Left kidney (tissue), 8 donors: ENCODE measurements at places on chromosomes 1 and 21. TPM values are rescaled to one million over a fixed set of nuclear protein-coding genes. Genes with fewer than 3 reads are reported as not detected.

The MX1 gene
- 8.4 TPM for polyA plus RNA-seq

The TMEM125 gene
- polyA plus RNA-seq: 15.6 TPM

The SPRR2G gene
- not detected for polyA plus RNA-seq

GRCh38 chr1:4626560-4627319 lies 27.7 kb upstream of the AJAP1 start:
- no peak for DNase-seq

DNA sequence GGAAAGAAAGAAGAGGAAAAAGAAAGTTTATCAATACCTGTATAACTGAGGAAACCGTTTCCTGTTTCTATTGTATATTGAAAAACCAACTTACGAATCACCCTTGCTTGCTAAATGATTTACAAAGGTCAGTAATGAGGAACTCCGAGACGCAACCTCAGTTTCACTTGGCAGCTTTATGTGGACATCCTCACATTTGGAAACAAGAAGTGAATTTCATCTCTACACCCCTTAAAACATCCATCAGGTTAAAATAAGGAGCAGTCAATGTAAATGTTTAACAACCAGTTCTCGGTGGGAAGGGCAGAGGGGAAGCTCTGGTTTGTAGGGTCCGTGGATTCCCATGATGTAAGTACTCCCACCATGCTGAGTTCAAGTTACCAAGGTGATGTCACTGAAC lies 481.7 kb upstream of the RUNX1 start:
- DNase-seq: no peak

- no peak for DNase-seq
Observed at GRCh38 chr1:56890229-56890628, 35.6 kb downstream of the C8A start.

DNA sequence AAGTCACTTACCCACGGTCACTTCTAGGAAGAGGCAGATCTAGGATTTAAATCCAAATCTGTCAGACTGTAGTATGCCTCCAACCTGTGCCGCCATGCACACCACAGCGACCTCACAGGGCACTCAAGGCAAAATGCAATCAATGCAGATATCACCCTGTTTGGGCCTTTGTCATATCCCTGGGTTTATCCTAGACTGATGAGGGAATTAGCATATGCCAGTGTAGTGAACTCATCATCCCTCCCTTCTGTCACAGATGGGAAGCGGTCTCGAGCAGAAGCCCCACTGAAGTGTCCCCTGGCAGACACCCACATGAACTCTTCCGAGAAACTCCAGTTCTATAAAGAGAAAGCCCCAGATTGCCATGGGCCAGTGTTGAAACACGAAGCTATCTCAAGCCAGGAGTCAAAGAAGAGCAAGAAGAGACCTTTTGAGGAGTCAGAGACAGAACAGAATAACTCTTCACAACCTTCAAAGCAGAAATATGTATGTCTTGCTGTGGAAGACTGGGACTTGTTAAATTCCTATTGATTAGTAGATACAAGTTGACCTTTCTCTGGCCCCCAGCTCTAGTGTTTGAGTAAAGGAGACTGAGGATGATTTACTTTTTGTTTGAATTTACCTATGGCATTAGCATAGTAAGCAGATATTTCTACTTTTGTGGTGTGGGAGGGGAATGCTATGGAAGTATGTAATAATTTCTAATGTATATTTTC lies 21.4 kb downstream of the LRRC42 start:
- no peak for DNase-seq

DNA sequence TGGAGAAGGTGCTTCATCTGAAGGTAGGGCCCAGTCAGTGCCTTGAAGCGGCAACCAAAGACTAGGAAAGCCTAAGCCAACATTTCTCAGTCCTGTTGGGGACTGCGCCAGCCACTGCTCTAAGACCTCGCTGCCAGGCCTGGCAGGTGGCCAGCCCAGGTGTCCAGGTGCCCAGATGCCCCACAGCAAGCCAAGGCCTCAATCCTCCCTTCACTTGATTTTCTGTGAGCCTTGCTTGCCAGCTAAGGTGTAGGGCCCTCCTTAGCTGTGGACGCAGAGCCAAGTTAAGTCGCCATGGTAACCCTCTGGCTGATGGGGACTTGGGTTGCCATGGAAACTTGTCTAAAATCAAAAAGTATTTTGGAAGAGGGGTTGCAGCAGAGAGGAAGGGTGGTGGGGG lies 135.0 kb downstream of the NAV1 start:
- DNase-seq: no peak

DNA sequence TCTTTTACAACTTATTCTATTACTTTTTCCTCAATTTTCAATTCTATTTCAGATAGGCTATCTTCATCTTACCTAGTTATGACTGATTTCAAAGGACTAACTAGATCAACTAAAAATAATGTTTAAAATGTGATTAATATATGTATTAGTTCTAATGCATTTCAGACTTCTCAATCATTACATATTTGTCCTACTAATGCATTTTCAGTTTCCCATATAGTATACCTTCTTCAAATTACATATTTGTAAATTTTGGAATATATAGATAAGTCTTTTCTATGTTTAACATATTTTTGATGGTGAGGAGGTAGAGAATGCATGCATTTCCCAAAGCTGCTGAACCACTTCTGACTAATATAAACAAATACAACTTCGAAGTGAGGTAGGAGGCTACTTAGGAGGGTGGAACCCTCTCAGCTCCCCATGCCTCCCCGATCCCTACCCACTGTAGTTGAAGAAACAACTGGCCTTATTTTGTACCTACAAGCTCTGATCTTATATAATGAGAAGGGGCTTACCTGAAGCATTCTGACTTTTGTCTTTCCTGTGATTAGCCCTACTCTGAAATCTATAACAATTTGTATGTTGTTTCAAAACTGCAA lies 1.7 kb downstream of the TRMT1L start:
- DNase-seq: no peak

DNA sequence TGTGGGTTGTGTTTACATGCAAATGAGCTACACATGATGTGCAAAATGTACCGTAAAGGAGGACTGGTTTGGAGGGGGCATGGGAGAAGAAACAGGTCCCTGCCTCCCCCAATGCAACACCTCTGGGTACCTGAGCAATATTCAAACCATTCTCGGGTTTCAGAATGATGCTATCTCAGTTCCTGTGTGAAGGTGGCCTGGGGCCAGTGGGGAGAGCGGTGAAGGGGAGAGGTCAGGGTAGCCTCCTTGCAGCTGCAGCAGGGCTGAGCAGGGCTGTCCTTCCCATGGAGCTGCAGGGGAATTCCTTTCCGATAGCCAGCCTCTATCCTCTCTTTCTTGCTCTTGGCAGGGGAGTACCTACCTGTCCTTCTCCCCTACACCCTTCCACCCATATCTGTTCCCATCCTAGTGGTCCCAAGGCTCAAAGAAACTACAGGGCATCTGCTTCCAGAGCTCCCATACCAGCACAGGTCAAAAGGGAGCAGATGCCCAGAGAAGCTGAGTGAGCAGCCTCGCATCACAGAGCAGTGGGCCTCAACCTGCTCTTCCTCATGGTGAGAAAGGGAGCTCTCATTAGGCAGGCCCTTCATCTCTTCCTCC lies 11.9 kb downstream of the MEF2D start:
- no peak for DNase-seq

DNA sequence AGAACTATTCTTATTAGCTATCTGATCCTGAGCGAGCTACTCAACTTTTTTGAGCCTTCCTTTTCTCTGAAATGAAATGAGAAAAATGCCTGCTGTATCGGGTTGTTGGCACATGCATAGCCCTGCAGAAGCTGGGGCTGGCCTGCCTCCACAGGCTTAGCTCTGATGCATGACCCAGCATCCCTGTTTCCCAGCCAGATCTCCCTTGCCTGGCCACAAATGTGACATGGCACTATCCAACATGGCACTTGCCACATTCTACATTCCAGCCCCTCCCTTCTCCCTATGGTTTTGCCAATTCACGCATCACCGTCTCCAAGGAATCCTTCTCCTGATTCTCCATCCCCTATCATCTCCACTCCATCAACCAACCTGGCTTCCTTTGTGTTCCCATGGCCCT lies 13.8 kb downstream of the RNU5D-1 start:
- DNase-seq: no peak

DNA sequence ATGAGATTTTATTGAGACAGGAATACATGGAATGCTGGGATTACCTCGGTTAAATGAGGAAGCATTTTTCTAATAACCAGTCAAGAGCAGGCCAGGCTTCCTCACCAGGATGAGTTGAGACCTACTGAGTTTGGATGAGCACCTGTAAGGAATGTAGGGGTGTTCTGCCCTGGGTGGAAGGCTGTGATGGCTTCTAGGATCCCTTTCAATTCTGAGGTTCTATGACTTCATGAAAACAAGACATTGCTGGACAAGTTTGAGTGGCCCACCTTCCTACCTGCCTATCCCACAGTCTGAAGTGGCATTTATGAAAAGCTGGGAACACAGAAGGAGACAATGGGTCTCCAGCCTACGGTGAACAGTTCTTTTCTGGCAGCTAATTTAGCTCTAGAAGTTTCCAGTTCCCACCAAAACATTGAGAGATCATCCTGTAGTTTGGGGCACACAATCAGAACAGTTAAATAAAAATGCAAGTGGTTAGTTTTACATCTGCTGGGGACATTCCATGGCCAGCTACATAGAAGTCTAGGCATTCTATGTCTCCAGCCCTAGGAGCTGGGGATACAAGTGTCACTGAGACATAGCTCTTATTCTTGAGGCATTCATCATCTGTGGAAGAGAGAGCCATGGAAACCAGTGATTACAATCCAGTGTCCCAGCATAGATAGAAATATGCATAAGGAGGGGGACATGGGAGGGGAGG lies 51.3 kb upstream of the TSPAN2 start:
- no peak for DNase-seq

DNA sequence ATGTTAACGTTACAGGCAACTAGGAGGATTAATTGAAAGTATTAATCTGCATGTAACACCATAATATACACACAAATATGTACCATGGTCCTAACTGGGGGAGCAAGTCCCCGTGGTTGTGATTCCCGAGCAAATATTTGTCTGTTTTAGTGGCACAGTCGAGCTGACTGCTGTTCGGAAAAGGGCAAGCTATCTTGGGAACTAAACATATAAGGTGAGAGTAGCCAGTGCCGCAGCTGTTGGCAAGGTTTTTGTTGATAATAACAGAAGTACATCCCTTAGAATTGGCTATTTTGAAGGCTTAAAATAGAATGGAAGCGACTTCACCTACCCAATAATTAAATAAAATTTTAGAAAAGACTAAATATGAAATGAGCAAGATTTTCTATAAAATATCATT lies 45.5 kb downstream of the UCHL5 start:
- no peak for DNase-seq

- peak; percentile 36 for DNase-seq
Observed at GRCh38 chr1:178725466-178726086, 532 bp downstream of the RALGPS2 start.

The KNCN gene
- not detected for polyA plus RNA-seq

DNA sequence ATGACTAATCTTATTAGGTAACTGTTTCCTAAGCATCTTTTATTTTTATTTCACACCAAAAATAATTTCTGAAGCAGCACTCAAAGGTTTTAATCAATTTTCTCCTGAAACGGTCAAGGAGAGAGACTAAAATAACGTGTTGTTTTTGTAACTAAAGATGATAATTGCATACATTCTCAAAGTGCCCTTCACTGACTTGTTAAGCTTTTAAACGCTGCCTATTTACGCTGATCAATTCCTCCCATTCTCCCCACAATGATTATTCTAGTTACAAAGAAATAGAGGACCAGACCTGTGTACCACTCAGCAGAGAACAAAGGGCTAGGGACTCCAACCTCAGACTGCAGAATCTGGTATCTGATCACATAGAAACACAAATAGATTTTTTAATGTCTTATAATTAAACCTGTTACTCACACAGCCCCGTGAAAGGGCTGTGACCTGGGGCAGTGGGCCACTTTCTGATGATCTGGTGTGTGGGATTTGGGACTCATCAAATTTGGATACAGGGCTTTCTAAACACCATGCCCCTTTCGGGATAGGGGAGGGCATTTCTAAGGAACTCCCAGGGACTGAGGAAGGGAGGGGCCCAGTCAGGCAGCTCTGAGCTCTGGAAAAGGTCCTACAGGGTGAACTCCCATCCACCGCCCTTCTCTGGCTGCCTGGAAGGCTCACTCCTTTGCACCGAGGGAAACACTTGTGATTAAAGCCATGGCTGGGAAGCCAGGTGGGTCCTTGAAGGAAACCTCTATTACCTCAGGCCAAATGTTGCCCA lies 65.2 kb downstream of the BCAR3 start:
- DNase-seq: no peak

- DNase-seq: no peak
Observed at GRCh38 chr1:12245116-12245515, 15.3 kb downstream of the VPS13D start.

The PROX1 gene
- 8.5 TPM for polyA plus RNA-seq

The TSPAN1 gene
- polyA plus RNA-seq: 50.1 TPM

The GJA4 gene
- polyA plus RNA-seq: 11.2 TPM

DNA sequence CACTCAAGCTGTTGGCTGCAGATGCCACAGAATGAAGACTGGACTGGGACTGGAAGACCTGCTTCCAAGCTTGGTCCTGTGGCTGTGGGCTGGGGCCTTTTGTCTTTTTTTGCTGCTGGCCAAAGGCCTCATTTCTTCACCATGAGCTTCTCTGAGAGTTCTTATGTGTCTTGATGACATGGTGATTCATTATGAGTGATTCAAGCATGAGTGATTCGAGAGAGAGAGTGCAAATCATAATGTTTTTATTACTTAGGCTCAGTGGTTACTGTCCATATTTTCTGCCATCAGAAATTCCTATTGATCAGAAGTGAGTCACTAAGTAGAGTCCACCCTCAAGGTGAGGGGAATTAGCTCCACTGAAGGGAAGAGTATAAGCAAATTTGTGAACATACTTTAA lies 94.0 kb downstream of the PCP4 start:
- no peak for DNase-seq

The C1orf216 gene
- polyA plus RNA-seq: 10.8 TPM
